T-helper 2 cell (primary cell): ENCODE measurements at places on chromosomes 1 and 21.
A peak's percentile ranks its signal among the peaks of the same experiment; 100 is the strongest.

GRCh38 chr1:222068937-222069336, 327.0 kb upstream of the DUSP10 start:
- no peak for DNase-seq

DNA sequence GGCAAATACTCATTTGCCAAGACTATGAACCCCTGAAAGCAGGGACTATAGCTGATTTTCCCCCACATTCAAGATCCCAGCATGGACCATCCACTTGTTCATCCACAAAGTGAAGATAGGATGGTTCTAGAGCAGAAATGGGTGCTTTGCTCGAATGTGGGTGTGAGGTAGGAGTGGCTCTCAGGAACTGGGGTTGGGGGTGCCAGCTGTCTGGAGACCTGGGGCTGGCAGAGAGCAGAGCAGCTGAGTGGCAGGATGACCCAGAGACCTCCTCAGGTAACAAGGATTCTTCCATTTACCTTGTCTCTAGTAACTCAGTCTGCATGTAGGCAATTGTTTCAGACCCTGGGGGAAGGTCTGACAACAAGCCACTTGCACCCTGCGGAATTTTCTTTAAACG, 6.0 kb downstream of the S100A9 start:
- DNase-seq = no peak

DNA sequence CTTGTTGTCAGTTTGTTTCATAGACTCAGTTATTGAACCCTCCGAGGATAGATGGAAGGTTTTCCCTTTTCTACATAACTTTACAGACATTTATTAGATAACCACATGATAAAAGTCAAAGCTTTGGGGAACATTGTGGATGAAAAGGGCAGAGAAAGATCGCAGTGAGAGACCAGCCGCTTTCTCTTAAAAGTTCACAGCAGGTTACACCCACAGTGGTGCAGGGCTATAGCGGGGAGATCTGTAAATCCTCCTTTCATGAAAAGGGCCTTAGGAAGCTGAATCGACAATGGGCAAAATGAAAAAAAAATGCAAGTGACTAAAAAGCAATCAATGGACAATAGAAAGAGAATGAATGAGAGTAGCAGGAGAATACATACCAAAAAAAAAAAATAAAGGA, 218.6 kb downstream of the GRIK1 start:
- DNase-seq = no peak

DNA sequence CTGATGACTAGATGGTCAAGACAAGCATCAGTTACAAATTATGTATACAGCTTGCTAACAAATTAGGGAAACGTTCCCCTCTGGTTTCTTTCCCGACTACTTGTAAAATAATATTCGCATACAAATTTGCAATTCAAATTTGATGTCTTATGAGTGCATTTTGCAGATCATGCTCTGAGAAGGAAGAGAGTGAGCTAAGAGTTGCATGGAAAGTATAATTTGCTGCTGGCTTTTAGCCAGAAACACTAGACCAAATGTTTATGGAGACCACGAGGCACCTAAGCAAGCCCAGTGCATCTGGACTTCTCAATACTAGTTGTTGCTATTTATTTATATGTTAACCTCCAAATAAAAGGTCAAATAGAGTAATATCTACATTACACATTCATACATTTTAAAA, 216.0 kb downstream of the SMYD3 start:
- DNase-seq = no peak

DNA sequence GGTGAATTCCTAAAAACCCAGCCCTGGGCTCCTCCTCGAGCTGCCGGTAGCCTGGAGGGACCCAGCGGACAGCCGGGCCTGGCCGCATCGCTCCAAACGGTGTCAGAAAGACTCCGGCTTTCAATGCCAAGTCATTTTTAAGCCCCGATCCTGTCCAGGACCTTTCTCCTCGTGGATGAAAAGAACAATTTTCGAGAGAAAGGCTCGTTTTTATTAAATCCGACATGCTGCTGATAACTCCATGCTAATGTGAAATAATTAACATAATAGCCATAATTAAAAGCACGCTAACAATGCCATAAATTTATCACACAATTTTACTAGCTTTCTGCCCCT, 4.6 kb upstream of the FOXD3 start:
- DNase-seq = no peak

- no peak for DNase-seq
Observed at GRCh38 chr1:36603461-36603860, 120.7 kb upstream of the CSF3R start.

DNA sequence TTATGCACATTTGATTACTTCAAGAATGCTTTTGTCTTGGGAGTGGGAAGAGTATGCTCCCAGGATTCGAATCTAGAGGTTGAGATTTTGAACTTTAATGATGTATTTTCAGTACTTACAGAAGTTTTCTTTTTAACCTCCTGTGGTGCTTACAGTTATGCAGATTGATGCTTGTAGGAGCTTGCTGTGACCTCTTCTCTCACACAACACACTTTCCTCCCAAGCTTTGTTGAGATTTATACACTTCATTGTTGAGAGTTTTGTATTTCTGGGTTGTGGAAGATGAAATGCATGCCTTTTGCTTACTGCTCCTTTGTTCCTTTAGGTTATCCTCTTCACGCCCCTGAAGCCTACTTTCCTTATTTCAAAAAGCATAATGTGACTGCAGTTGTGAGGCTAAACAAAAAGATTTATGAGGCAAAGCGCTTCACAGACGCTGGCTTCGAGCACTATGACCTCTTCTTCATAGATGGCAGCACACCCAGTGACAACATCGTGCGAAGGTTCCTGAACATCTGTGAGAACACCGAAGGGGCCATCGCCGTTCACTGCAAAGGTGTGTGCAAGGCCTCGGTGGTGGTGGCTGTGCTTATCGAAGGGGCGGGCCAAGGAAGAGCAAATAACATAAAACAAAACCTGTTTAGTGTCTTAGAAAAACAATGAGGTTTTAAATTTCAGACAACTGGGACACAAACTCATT, 75.5 kb upstream of the GPR88 start:
- no peak for DNase-seq

DNA sequence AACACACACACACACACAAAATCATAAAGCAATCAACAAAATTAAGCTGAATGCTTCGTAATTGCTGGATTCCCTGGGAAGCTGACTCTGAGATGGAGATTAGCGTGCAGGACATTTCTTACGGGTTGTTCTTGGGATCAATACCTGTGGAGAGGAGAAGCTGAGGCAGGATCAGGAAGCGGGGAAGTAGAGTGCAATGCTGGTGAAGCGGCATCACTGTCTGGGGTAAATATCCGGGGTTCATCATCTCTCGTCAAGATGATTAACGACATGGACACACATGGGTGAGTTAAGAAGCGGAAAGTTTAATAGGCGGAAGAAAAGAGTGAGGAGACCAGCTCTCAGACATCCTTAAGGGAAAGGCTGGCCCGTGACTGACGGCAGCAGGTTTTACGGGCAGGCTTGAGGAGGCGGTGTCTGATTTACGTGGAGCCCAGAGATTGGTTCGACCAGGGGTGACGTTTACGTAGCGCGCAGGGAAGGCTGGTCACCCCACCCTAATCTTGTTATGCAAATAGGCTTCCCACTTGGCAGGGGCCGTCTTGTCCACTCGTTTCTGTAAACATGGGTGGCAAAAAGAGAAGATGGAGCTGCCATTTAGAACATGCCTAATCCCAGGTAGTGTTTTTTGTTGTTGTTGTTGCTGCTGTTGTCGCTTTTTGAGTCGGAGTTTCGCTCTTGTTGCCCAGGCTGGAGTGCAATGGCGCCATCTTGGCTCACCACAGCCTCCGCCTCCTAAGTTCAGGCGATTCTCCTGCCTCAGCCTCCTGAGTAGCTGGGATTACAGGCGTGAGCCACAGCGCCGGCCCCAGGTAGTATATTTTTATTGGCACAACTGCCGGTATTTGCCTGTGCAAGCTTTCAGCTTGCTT, 135.6 kb upstream of the KCNJ15 start:
- DNase-seq = no peak

DNA sequence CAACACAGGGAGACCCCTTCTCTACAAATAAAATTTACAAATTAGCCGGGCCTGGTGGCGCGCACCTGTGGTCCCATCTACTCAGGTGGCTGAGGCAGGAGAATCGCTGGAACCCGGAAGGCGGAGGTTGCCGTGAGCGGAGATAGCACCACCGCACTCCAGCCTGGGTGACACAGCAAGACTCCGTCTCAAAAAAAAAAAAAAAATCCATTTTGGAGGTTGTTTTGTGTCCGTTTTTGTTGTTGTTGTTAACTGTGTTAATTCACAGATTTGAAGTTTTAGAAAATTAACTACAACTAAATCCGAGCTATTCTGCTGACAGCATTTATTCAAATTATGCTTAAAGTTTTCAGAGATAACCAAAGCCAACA, 618 bp downstream of the CLCC1 start:
- peak; percentile 6 for DNase-seq

- DNase-seq = peak; percentile 11
Observed at GRCh38 chr1:55378582-55378981, 163.4 kb upstream of the USP24 start.

- DNase-seq = no peak
Observed at GRCh38 chr1:37151789-37152188, 117.5 kb upstream of the GRIK3 start.

DNA sequence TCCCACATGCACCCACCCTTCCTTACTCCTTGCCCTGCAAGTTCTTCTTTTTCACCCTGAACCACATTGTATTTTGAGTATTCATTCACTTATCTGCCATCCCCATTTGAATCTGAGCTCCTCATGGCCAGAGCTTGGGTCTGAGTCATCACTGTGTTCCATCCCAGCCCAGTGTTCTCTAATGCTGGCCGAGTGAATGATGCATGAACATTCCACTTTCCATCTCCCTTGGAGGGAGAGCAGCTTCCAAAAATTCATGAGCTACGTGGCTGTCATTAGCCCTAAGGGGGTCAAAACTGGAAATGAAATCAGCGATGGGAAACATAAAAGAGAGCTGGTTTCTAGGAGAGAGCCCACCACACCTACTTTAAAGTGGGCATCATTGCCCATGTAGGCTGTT, 187.0 kb upstream of the USP24 start:
- DNase-seq = no peak

DNA sequence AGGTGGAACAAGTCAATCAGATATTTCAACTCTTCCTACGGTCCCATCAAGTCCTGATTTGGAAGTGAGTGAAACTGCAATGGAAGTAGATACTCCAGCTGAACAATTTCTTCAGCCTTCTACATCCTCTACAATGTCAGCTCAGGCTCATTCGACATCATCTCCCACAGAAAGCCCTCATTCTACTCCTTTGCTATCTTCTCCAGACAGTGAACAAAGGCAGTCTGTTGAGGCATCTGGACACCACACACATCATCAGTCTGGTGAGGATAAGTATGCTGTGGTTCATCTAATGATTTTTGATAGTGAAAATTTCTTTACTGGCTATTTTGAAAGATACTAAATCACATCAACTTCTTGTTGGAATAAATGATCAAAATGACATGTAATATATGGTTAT, 67.7 kb upstream of the MPC2 start:
- DNase-seq = no peak

DNA sequence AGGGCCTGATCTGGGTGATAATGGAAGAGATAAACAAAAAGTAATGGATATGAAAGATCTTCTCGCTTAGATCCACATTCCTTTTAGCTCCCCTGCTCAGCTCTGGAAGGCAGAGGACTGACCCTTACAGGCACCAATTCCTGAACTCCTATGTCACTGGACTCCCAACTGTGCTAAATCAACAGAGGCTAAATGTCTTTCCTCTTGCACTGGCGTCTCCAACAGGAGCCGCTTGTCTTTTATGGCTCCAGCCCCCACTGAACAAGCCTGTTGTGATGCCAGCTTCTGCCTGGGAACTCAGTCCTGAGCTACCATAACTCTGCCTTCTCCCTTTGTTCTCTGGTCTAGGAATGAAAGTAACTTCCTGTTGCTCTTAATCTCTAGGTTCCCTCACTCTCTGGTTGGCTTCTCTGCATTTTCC, 142.1 kb upstream of the COL11A1 start:
- no peak for DNase-seq

DNA sequence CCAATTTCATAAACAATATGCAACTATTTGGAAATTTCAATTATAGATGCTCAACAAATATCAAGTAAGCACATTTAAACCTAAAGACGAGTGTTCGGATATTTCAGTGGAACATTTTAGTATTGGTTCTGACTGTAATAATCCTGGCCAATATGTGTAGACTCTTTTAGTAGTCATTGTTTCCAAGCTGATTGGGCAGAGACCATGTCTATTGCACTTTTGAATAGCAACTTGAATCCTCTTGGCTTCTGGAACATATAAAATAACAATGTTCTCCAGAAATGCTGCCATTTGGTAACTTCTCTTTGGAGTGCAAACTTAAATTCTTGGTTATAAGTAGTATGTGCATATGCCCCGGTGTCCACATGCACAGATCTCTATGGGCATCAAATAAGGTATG, 205.5 kb upstream of the C1orf105 start:
- no peak for DNase-seq

GRCh38 chr1:1069056-1069710, 4.9 kb downstream of the RNF223 start:
- peak; percentile 86 for DNase-seq

DNA sequence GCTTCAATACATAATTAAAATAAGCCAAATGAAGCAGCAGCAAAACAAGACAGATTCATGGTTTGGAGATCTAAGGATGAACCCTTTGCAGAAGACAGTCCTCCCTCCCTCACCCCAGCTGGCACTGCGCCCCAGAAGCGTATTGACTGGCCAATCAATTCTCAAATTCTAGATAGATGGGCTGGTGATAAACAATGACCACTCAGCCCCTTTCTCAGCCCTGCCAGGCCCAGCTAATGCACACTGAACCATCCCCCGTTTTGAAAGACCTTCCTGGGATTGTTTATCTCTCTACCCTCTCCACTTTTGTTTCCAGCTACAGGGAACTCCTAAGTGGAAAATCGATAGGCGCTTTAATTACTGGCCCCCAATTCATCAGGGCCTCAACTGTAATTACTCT, 29.0 kb downstream of the TNR start:
- DNase-seq = no peak

DNA sequence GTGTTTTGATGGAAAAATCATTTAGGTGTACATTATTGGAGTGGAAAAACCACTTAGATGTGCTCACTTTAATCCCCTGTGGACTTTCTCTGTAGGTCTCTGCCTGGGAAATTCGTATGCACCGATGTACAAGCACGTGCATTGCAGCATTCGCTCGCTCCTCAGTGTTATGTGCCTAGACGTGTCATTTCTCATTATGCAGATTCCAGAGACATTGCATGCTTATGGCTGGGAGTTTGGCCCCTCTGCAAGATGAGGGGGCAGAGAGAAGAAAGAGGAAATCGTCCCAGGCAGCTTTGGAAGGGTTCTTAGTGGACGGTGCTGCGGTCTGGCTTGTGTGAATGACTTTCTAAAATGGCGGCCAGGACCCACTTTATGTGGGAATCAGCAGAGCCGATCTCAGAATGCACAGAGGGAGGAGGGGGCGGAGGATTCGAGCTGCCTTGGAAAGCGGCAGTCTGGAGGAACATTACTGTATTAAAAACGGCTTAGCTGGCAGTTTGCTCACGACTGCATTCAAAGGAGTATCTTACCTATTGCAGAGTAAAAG, 2.3 kb downstream of the SPEN start:
- DNase-seq = no peak
